ENCODE measurements at places on chromosomes 1 and 21.

DNA sequence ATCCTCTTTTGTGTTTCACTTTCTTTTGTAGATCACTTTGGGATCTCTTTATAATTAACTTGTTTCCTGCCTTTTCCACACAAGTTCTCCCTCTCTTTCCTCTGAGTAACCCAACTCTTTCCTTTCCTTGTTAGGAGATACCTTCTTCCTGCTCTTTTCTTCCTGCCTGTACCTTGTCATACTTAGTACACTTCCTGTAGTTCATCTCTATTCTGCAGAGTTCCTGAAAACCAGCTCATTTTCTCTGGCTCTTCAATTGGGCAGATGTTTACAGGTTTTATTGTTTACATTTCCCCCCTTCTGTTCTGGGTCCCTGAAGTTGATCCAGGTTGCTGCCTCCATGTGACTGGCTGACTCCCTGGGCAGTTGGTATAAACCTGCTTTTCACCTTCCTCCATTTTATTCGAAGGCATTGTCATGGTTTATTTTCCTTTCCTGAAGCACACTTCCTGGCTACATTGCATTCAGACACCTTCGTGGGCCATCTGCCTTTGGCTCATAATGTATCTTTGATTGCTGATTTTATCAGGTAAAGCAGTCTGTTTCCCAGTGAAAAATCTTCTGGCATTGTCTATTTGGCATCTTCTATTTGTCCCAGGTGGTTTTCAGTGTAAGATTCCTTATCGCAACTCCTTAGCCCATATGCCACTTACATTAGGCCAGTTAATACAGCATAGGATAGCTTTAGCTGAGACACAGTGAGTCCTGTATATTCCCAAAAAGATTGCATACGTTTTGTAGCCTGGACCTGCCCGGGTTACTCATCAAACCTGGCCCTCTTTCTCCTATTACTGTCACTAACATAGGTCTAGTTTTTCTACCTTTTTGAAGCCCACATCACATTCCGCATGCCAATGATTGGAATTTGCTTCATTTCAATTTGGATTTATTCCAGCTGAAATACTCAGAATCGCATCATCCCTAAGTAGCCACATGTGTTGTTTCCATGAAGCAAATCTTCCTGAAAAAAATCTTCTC, 15.4 kb downstream of the CTH start:
- DNase-seq: no peak

GRCh38 chr1:18830596-18830995, 28.9 kb downstream of the TAS1R2 start:
- DNase-seq: no peak

DNA sequence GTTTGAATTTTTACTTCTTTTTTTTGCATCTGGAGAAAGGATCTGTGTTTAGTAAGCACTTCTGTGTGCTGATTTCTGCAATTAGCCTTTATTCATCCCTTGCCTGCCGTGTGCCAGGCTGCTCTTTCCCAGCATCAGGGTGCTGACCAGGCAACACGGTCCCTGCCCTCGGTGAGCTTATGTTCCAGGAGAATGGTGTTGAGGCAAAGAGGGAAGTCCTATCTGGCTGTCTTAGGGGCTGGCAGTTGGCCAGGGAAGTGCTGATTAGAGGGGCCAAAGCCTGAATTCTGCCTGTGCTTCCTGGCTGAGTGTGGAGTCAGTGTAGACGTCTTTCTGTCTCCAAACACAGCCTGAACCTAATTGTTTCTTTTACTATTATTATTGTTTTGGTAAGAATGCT, 187.1 kb downstream of the CAMTA1 start:
- DNase-seq: no peak

DNA sequence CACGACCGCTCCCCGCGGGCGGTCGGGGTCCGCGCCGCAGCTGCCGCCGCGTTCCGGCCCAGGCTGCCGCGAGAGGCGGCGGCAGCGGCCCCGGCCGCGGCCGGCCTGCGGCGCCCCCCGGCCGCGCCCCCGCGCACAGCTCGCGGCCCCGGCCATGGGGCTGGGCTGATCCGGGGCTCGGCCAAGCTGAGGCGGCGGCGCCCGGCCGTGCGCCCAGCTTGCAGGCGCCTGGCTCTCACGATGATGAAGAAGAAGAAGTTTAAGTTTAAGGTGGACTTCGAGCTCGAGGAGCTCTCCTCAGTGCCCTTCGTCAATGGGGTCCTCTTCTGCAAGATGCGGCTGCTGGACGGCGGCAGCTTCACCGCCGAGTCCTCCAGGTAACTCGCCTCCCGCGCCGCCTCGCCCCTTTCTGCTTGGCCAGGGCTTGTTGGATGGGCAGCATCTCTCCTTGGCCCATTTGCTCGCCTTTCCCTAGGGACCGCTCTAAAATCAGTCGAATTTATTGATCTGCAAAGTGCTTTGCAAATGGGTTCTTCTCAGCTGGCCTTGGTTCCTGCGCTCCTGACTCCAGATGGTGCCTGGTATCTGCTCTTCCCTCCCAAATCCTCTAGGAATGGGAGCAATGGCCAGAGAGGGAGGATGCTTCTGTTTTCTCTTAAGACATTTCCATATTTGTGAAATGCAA, 431 bp downstream of the EEIG2 start:
- DNase-seq: no peak

DNA sequence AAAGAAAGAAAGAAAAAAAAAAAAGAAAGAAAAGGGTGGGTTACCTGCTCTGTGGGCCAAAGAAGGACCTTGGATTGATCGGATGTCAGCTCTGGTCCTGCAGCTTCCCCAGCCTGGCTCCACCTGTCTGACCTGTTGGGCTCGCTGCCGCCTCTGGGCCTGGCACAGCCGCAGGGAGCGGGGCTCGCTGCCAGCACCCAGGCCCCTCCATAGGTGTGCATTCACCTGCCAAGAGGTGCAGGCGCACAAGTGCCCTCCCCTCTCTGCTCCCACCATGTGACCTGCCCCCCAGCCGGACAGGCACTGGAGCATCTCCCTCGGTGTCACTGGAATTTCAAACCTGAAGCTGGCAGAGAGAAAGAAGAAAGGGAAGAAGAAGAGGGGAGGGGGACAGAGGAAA, 33.1 kb upstream of the GPR157 start:
- no peak for DNase-seq

GRCh38 chr1:118136187-118136941, 48.7 kb downstream of the SPAG17 start:
- DNase-seq: peak; percentile 34

DNA sequence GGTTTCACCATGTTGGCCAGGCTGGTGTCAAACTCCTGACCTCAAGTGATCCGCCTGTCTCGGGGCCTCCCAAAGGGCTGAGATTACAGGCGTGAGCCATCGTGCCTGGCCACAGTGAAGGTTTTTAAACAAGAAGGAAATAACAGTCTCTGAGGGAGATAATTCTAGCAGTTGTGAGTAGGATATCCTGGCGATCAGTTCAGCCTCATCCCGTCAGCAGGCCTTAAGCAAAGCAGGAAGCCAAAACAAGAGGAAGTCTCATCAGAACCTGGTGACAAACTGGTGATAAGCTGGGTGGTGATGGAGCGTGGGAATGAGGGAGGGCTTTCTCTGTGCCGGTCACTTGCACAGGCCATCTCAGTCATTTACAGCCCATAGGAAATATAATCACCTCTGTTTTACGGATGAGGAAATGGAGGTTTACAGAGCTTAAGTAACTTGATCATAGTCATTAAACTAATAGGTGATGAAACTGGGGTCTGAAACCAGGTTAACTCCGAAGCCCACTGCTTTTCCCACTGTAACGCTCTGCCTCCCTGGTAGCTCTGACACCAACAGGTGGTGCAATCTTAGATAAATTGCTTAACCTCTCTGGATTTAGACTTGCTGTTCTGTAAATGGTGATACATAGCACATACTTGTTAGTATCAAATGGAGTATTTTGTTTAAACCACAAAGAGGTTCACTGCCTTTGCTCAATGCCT, 40.8 kb upstream of the A3GALT2 start:
- no peak for DNase-seq

DNA sequence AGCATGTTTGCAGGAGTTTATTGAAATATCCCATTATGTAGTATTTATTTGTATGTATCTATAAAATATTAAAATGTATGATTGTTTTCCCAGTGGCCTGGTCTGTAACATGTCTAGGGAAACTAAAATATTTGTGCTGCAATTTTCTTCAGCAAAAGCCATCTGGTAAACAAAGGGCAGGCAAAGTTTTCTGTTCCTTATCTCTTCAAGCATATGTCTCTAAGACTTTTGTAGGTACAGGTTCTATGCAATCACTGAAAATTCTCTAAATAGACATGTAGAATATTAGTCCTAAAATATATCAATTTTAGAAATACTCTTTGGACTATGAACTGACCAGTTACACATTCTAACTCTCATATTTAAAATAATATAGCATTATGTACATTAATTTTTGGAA, 585.8 kb upstream of the RGS18 start:
- DNase-seq: no peak

GRCh38 chr1:50615036-50615750, 191.9 kb upstream of the DMRTA2 start:
- DNase-seq: no peak

DNA sequence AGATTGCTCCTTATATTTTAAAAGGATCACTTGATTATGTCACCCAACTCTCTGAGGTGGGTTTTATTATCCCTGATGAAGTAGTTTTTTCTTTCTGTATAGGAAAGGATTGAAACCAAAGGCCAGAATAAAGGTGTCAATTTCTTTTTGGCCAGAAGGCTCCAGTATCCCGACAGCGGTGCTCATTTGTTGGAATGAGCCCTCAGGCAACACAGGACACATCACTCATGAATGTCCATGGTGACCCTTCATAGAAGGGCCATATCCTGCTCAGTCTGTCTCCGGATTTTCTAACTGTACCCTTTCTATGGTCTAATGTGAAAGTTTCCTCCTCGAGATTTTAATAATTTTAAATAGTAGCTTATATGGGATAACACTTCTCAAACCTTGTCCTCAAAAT, 171.3 kb upstream of the USP24 start:
- DNase-seq: no peak

DNA sequence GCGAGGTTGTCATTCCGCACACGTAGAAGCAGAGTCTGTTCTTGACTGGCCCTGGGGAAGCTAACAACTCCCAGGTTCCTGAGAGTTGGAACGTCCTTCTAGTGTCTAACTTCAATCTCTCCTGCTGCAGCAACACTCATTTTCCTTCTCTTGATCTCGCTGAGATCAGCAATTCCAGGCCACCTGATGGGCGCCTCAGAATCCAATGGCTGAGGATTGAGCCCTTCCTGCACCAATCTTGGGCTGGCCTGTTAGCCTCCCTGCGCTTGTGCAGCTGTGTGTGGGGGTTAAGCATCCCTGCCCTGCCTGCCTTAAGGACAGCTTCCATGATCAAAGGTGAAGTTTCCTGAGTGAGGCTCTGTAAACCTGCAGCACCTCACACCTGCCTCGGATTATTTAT, 87.9 kb downstream of the SYT2 start:
- DNase-seq: no peak

DNA sequence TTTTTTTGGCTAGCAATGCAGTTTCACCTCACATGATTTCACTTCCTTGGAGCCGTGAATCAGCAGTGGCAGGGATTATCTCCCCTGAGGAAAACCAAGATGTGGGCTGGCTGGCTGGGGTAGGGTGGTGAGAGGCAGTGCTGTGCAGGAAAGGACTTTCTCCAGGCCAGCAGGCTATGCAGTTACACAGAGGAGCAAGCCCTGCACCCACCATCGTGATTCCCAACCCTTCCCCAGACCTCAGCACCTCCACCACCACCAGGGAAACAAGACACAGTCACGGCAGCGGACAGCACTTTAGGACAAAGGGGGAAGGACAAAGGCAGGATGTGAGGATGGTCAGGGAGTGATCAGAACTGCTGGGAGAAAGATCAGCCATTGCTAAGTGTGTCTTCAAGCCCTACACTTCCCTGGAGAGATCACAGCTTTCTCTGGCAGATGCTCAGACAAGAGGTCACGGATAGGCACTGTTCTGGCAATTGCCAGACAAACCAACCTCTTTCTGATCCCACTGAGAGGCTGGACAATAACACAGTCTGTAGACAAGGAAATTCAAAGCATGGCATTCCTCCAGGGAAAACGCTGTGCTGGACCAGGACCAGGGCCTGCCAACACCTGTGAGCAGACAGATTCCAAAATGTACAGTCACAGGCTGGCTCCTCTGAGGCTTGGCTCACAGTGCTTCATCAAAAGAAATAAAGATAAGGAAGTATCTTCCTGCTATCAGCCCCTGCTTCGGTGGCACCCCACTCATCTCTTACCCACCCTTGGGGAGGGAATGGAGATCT, 509.4 kb downstream of the SMYD3 start:
- no peak for DNase-seq

GRCh38 chr1:230240446-230241086, 173.5 kb downstream of the GALNT2 start:
- no peak for DNase-seq

DNA sequence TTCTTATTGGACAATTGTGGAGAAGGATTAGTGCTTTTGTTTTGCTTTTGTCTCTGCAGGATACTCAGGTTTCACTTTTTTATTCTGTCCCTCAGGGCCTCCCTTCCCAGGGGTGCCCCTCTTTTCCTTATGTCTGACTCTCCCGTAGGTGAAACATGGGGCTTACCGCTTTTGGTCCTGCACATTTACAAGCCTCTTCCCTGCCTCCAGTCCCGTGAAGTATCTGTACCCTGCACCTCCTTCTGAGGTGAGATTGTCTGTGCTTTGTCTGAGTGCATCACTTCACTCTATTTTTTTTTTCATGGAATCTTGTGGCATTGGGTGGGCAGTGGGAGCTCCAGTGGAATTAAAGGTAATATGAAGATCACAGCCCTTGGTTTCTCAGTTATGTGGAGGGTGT, 758.1 kb upstream of the TPTE start:
- no peak for DNase-seq

- DNase-seq: no peak
Measured at GRCh38 chr1:210250665-210250997, 18.0 kb downstream of the SERTAD4 start.

DNA sequence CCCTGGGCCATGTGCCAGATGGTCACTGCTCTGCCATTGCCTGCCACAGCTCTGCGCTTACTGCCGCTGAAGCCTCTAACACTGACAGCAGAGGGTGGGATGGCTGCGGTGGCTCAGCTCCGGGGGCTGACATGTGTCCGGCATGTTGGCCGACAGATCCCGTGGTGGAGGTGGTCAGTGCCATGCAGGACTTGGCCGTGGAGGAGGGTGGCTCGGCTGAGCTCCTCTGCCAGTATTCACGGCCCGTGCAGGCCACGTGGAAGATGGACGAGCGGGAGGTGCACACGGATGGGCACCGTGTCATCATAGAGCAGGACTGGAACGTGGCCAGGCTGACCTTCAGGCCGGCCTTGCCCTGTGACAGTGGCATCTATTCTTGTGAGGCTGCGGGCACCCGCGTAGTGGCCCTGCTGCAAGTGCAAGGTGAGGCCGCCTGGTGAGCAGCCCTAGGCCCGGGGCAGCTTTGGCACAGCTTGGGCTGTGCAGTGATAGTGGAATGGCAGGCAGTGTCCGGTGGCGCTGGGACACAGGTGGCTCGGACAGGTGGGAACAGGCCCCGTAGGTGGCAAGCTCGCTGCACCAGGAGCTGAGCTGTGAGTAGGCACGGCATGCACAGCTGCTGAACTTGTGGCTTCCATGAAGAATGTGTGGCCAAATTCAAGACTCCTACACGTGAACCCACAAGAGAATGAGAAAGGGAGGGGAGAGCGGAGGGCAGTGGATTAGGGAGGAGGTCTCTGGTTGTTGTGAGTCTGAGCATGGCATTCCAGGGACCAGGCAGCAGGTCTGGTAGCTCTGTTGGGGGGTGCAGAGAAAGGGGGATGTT, 91.8 kb downstream of the TRIM11 start:
- no peak for DNase-seq

All from kidney epithelial cell (primary cell).